ENCODE measurements at places on chromosomes 1 and 21.

- no peak for DNase-seq
These were observed 289.8 kb upstream of the SNX7 start for GRCh38 chr1:98371764-98372163.

GRCh38 chr1:151739590-151740355 is 18.5 kb downstream of the RIIAD1 start:
- no peak for DNase-seq

- no peak for DNase-seq
These were observed 566.8 kb upstream of the B3GALT2 start for GRCh38 chr1:193753038-193753756.

DNA sequence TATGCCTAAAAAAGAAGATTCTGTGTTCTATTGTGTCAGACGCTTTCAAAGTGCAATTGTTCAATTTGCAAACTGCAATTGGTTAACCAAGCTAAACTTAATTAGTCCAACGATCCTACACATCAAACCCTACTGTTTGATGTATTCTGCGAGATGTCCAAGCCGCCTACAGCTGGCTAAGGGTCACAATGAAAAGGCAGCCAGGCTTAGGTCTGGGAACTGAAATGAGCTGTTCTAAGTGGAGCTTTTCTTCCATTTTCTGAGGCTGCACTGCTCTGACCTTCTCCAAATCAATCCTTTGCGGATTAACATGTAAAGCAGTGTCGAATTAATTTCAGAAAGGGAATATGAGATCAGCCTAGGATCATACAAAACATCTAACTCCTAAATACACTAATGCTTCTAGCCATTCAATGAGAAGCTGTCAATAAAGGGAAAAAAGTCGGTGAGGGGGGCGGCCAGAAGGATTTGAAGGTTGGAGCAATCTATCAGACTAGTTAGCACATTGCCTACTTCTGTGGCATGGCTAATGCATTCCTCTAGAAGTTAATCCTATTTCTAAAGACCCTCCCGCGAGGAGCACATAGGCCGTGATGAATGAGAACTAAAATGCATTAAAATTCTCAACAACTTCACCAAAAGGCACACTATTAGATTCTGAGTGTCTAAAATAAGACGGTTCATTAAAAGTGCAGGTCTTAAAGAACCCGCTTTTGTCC is 119.0 kb downstream of the SIM2 start:
- no peak for DNase-seq

- no peak for DNase-seq
These were observed 35.1 kb downstream of the CACNA1S start for GRCh38 chr1:201077116-201077515.

DNA sequence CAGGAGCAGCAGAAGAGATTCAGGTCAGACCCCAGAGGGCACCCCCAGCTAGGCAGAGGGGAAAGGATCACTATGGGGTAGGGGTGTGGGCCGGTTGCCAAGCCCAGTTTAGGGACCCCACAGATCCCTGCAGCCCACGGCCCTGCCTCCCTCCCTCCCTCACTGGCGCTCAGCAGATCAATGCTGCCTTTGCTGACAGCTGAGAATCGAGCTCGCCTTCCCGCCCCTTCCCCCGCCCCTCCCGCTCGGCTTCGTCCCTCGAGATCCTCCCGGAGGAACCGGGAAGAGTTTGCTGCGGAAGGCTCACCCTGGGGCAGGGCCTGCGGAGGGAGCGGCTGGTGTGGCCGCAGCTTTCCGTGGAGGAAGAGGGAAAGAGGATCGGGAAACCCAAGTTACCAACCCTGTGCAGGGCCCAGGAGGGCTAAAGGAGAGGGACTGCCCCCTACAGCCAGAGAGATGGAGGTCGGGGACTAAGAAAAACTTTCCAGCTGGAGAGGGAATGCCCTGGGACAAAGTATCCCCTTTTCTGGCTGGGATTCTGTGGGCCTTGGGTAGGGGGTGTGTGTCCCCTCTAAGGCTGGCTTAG is 1.1 kb upstream of the KCNQ4 start:
- DNase-seq, result no peak

DNA sequence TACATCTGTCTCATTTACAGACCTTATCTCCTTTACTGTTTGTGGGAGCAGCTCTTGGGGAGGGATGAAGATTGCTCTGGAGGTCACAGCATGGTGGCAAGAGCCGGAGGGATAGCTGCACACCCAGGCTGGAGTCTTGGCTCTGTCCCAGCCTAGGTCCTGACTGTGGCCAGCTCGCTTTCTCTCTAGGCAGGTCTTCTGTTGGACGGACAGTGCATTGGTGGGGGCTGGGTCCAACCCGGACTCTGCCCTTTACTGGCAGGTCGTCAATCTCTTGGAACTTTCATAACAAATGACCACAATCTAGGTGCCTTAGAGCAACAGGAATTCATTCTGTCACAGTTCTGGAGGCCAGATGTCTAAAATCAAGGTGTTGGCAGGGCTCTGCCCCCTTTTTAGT is 319.8 kb upstream of the C1orf174 start:
- no peak for DNase-seq

DNA sequence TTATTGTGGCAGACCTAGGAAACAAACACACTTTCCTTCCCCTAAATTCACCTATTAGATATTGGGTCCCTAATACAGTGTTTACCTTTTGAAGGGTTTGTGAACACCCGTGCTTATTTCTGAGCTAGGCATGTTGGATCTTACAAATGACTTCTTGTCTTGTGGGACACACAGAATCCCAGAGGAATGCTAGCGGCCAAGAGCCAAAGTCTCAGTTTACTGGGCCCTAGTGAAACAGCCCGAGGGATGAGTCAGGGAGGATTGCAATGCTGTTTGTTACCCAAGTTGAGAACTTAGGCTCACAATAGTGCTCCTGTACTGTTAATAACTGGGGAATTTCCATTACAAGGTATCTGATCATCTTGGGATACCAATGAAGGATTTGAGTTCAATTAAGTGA is 100.1 kb upstream of the AKT3 start:
- no peak for DNase-seq

GRCh38 chr1:29410476-29410875 is 174.2 kb downstream of the PTPRU start:
- no peak for DNase-seq

DNA sequence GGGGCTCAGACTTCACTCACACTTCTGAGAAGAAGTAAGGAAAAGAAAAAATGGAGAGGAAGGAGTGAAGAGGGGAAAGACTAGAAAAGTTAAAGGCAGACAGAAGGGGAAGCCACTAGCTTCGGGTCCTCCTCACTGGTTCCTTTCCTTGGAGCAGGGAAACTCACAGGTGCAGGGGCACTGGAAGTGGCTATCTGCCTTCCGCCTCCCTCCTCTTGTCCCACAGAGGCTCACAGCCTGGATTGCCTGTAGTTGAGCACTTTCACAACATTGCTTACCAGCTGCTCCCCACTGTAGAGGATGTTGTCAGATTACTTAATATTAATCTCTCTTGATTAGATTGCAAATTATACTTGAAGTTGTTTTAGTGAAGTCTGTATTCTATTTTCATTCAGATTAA is 21.6 kb upstream of the ABCA4 start:
- DNase-seq, result no peak

- no peak for DNase-seq
These were observed 475.4 kb downstream of the PTPRU start for GRCh38 chr1:29711582-29712283.

DNA sequence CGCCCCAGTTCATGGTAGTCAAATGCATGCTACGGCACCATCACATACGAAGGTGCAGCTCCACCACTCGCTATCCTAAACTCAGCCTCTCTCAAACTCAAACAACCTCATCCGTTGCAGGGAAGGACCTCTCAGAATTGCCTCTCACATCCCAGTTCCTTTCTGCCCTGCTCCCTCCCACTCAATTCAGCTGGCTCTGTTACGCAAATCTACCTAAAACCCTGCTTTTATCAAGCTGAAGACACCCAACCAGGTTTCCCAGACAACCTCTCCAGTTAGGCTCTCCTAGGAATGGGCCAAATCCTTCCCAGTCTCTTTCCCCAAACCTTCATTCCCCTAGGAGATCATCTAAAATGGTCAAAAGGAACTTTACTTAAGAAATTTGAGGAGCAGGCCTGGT is 62.9 kb downstream of the CLSTN1 start:
- DNase-seq, result no peak

DNA sequence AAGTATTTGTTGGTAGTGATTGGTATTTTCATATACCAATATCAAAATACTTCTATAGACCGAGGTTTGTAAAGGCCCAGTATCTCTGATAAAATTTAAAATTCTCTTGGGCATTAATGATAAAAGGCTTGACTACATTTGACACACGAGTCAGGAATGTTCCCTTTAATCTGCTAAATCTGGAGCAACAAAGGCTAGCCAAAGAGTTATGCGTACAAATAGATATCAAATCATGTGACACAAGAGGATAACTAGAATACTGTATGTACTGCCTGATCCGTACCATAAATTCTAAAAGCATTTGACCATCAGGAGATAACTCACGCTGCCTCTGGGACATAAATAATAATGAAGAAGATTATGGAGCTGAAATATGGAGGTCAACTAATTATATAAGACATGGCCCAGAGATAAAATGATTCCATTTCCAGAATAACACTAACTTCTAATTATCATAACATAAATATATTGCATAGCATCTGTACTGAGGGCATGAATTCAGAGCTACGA is 64.2 kb upstream of the SH3GLB1 start:
- no peak for DNase-seq

- DNase-seq, result no peak
These were observed 1.2 kb downstream of the MCM3AP start for GRCh38 chr21:46284077-46284644.

- DNase-seq, result peak; percentile 47
These were observed 2.3 kb downstream of the RHOU start for GRCh38 chr1:228737601-228738041.

DNA sequence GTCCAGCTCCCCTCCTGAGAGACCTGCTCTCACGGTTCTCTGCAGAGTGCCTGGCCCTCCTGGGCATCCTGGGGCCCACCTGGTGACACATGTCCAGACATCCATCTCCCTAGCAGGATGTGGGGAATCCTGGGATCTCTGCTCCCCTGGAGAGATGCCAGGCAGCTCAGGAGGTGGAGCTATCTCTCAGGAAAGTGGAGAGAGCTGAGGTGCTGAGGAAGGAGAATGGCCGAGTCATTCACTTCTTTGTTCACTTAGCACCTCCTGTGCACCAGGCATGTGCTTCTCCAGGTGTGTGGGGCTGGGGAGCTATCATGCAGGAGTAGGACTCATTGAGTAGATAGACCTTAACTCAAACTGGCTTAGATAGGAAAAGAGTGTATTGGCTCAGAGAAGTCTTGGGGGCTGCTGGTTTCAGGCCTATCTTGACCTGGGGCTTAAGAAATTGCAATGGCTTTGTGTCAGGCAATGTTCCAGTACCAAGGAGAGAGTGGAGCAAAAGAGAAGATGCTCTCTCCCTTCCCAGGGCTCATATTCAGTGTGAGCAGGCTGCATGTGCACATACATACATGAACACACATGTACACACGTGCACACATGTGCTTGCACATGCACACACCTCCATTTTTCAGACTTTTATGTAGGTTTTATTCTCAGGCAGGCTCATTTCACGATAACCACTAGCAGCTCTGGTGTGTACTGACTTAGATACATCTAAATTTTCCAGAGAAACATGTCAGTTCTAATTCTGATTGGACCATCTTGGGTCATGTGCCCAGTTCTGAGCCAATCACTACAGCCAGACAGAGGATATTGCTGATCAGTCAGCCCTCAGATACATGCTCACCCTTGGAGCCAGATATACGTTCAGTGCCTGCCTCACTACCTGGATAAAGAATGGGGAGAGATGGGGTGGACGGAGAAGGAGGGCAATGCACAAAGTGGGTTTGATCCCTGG is 437.6 kb downstream of the PTPRU start:
- DNase-seq, result no peak

DNA sequence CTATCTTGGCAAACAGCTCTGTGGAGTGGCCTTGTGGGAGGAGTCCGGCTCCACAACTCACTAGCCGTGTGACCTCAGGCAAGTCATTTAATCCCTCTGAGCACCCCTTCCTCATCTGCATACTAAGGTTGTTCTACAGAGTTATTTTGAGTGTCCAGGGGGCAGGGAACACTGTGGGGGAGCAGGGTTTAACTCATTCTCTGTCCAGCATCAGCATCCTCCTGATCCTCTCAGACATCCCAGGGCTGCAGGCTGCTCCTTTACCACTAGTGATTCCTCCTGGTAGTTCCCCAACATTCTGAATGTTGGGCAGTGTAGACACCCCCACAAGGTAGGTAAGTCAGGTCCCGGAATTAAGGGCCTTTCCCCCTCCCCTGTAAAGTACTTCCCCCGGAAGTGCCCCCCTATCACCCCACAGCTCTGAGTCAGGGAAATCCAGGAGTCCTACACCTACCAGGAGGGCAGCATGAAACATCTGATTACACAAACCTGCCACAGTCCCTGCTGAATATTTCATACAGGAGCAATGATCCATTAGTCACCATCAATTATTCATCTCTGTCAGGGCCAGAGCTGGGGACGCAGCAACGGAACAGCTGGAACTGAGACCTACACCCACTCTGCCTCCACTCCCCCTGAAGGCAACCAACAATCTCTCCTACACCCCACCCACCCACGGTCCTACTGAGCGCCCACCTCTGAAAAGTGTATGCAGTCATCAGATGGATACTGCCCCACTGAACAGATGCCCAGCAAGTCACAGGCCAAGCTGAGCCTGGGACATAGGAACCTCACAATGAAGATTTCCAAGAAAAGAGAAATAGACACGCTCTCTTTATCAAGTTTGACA is 20.5 kb downstream of the SYT2 start:
- DNase-seq, result no peak

DNA sequence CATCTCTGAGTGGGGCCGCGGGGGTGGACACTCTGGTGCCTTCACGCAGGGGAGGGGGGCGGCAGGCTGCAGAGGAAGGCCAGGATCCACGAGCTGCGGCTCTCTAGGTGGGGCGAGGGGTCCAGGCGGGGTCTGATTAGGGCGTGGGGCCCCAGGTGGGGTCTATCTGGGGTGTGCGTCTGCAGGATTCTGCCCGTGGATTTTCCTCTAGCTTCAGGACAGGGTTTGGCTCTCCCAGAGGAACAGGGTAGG is 6.3 kb downstream of the JMJD4 start:
- DNase-seq, result no peak

DNA sequence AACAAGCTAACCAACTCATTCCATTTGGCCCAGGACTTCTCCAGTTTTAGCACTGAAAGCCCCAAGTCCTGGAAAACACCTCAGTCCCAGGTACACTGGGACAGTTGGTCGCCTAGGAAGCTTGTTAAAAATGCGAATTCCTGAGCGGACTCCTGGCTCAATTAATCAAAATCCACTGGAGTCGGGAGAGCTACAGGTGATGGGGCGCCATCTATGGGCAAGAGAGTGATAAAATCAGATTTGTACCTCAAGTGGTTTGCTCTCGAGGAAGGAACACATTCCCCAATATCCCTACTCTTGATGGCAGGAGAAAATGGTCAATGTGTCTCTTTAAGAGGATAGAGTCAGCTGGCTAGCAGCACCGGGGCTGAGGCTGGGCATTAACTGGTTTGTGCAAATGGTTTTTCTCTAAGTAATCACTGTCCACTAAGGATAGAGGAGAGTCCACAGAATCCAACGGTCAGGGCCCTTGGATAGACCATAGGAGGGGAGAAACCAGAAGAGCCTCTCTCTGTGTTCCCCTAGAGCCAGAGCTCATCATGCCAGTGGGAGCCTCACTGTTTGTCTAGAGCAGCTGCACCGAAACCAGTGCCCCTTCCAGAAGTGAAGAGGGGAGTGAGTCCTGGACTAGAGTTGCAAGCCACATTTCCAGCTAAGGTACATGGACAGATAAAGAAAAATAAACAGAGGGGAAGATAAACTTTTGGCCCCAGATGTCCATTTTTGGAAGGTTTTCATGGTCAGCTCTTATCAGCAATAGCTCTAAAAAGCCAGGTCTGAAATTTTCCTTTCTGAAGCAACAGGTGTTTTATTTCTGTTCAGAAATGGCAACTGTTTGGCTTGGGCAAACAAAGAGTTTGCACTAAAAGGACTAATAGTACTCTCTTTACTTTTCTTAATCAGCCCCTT is 148.5 kb downstream of the TENT5C start:
- DNase-seq, result peak; percentile 77
